ENCODE measurements at places on chromosomes 7 and 10. TPM values are rescaled to one million over a fixed set of nuclear protein-coding genes. Genes with fewer than 3 reads are reported as not detected.

Gene METTL27
- 4.0 TPM for total RNA-seq

Gene SPDYE8
- total RNA-seq, result not detected

Gene COL26A1
- 0.24 TPM for total RNA-seq

DNA sequence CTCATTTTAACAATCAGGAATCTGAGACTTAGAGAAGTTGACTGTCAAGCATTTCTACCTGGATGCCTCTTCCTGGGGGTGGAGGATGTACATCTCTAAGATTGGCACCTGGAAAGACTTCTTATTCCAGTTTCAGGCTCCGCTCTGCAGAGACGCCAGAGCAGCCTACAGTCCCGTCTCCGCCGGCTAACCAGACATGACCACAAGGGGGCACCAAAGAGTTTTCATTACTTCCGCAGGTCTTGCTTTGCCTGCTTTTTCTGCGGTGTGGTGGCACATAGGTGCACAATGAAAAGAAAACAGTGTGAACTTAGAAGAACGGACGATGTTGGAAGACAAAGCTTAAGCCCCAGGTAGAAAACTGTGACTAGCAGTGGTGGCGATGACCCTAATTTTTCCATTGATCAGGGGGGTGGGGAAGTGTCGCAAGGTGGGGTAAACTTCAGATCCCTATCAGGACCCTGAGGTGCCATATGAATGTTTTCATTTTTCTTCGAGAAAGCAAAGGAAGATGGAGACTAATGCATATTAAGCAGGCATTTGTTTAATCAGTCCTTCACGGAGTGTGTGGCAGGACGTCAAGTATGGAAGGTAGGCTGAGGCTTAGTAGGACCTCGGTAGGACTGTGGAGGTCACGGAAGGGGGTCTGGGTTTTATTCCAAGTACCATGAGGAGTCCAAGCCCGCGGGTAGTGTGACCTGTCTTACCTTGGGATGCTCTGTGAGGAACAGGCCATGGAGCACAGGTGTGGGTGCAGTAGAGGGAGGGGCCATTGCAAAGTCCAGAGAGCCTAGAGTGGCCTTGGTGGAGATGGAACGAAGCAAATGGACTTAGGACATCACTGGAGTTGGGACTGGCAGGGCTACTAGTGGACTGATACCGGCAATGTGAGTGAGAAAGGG, 60.1 kb upstream of the SORCS3 start:
- no peaks in the 10 kb centered on the region for H3K4me1 ChIP-seq
- no peak overlapping the region for H3K27ac ChIP-seq
- peak; percentile 63 for DNase-seq
- H3K36me3 ChIP-seq, result no peaks in the 10 kb centered on the region

GRCh38 chr7:79531905-79532664, 78.6 kb upstream of the MAGI2 start:
- H3K36me3 ChIP-seq, result no peaks in the 10 kb centered on the region
- no peak overlapping the region for H3K4me3 ChIP-seq
- no peaks in the 10 kb centered on the region for H3K4me1 ChIP-seq
- H3K27me3 ChIP-seq, result no peaks in the 10 kb centered on the region

- H3K36me3 ChIP-seq, result no peaks in the 10 kb centered on the region
- H3K4me1 ChIP-seq, result no peaks in the 10 kb centered on the region
- DNase-seq, result no peak
- no peak overlapping the region for H3K4me3 ChIP-seq
- H3K27me3 ChIP-seq, result peaks cover 5% of the 10 kb centered on the region
- no peak overlapping the region for H3K27ac ChIP-seq
Measured at GRCh38 chr7:26556061-26556881, 264.6 kb downstream of the SNX10 start.

- DNase-seq, result no peak
- no peak overlapping the region for H3K4me3 ChIP-seq
- H3K4me1 ChIP-seq, result no peaks in the 10 kb centered on the region
- H3K27me3 ChIP-seq, result no peaks in the 10 kb centered on the region
- no peak overlapping the region for H3K27ac ChIP-seq
- H3K36me3 ChIP-seq, result no peaks in the 10 kb centered on the region
Measured at GRCh38 chr10:121216721-121217181, 365.6 kb downstream of the WDR11 start.
